NCI-H1105 (cell line): ENCODE measurements at places on chromosomes 1 and 21.

GRCh38 chr1:64983110-64983509 lies 16.8 kb upstream of the JAK1 start:
- no peak for DNase-seq

DNA sequence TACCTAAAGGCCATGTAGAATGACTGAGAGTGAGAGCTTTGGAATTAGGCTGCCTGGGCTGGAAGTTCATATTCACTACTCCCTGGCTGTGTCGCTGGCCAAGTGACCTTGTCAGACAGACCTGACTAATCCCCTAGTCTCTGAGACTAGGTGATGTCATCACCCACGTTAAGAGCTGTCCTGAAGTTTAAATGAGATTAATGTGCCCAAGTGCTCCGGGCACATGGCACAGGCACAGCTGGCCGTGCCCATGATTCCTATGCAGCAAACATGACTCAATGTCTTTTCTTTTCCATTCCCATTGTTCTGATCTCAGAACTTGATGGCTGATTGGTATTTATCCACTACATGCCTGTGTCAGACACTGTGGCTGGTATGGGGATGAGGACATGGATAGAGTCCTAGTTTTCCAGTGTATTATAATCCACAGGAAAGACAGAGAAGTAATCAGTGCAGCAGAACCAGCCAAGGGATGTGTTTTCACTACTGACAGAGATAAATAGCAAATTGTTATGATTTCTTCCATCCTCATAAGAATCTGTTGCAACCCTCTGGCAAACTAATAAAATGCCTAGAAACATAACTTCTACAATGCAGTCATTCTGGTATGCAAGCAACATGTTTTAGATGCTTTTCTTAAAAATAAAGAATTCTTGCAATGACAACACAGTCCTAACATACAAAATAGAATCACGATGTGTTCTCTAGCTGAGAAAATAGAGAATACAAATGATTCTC lies 180.9 kb downstream of the PCP4 start:
- DNase-seq: no peak

DNA sequence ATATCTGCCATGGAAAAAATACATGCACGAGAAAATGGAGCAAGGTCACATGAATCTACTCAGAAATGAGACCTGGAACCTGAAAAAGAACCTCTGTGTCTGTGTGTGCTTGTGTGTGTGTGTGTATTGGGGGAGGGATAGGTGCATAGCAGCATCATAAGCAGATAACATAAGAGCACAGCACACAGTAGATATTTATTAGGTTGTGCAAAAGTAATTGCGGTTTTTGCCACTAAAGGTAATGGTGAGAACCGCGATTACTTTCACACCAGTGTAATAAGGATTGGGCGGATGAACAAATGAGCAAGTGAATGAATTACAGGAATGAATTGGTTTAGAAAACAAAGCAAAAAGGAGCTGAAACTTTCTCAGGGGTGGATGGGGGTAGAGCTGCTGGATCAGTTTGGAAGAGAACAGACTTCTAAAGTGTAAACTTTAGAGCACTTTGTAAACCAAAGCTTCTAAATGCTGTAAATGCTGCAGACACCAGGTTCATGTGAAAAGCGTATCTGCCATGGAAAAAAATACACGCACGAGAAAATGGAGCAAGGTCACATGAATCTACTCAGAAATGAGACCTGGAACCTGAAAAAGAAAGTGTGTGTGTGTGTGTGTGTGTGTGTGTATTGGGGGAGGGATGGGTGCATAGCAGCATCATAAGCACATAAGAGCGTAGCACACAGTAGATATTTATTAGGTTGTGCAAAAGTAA lies 156.9 kb downstream of the TOMM20 start:
- no peak for DNase-seq

GRCh38 chr1:246722720-246723119 lies 1.5 kb upstream of the SCCPDH start:
- DNase-seq: no peak

DNA sequence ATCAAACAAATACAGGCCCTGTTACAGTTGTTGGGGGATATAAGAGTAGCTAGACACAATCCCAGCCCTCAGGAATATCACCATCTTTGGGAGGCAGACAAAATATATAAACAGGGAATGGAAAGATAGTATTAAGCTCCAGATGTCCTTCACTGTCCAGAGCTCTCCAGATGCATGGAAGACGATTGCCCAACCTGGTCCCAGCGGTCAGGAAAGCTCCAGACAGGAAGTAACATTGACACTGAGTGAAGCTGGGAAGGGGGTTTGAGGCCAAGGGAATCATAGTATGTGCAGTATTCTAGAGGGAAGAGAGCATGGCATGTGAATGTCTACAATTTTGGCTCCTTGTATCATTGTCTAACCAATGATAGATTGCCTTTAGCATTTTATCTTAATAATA lies 173.9 kb upstream of the HOOK1 start:
- DNase-seq: no peak

DNA sequence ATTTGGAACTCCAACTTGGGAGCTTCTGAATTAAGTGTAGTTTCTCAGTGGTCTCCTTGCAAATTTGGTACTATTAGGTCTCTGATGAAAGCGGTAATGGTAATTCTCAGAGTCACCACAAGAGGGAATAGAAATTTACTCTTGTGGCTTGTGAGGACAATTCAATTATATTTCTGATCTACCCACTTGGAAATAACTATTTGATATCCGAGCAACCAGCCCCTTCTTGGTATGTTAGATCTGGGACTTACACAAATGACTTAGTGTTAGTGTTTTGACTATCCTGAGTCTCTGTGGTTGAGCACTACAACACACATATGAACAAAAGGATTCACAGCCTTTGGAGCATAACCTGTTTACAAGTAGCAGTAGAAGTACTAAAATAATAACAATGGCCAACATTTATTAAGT lies 68.1 kb downstream of the RPS6KA1 start:
- DNase-seq: peak; percentile 52

GRCh38 chr1:45493116-45493697 lies 2.2 kb upstream of the TESK2 start:
- DNase-seq: peak; percentile 35

DNA sequence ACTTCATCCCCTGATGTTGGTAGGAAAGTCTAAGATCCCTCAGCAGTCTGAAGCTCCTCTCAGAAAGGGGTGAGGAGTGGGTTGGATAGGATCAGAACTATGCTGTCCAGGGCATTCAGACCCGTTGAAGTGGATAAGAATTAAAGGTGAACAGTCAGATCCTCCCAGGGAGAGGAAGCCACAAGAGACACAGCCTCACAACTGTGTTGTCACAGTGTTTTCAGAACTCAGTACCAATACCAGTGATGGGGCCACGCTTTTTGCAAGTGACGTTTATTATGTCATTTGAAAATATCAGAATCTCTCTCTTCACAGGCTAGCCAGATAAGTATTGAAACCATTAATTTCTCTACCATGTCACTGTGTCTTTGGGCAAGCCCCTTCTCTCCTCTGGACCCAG lies 15.4 kb upstream of the EPS15 start:
- no peak for DNase-seq

GRCh38 chr1:37472994-37473393 lies 1.4 kb upstream of the ZC3H12A start:
- DNase-seq: no peak

- DNase-seq: no peak
Measured at GRCh38 chr21:16125274-16125673, 395.5 kb downstream of the USP25 start.

DNA sequence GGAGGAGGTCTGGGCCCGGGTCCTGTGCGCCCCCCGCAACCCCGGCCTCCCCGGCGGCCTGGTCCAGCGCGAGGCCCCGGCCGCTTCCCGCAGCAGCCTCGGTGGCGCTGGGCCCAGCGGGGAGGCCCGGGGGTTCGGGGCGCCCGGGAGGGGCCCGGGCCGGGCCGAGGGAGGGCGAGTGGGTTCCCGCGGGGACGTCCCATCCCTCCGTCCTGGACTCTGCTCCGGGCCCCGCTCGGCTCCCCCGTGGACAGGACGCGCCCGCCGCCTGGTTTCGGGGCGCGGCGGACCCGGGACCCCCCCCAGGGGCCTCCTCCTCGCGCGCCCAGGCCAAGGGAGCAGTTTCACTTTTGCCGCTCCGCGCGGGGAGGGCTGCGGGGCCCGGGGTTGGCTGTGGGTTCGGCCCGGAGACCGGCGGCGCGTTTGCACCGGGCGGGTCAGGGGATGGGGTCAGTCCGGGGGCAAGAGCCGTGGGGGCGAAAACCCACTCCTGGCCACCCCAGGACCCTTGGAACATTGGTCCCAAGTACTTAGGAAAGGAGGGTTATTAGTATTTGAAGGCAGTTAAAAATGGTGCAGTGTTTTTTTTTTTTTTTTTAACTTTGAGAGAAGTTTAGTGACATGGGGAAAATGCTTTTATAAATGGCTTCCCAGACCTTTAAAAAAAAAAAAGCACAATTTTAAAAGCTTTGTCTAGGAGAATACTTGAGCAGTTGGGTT lies 677 bp downstream of the AGPAT3 start:
- DNase-seq: no peak
